ENCODE measurements at places on chromosomes 12 and 14. TPM values are rescaled to one million over a fixed set of nuclear protein-coding genes. Genes with fewer than 3 reads are reported as not detected.

- DNase-seq, result no peak
Measured at GRCh38 chr14:51613416-51613815, 38.3 kb upstream of the FRMD6 start.

- no peak for DNase-seq
Measured at GRCh38 chr14:104321802-104322130, 183.4 kb downstream of the KIF26A start.

DNA sequence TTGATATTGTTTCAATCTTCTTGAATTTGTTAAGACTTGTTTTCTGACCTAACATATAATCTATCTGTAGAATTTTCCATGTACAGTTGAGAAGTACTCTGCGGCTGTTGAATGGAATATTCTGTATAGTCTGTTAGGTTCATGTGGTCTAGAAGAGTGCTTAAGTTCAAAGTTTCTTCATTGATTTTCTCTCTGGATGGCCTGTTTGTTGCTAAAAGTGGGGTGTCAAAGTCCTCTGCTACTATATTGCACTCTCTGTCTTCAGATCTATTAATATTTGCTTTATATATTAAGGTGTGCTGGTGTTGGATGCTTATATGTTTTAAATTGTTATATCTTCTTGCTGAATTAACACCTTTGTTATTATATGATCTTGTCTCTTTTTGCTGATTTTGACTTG is 290.9 kb upstream of the STXBP6 start:
- DNase-seq, result no peak

DNA sequence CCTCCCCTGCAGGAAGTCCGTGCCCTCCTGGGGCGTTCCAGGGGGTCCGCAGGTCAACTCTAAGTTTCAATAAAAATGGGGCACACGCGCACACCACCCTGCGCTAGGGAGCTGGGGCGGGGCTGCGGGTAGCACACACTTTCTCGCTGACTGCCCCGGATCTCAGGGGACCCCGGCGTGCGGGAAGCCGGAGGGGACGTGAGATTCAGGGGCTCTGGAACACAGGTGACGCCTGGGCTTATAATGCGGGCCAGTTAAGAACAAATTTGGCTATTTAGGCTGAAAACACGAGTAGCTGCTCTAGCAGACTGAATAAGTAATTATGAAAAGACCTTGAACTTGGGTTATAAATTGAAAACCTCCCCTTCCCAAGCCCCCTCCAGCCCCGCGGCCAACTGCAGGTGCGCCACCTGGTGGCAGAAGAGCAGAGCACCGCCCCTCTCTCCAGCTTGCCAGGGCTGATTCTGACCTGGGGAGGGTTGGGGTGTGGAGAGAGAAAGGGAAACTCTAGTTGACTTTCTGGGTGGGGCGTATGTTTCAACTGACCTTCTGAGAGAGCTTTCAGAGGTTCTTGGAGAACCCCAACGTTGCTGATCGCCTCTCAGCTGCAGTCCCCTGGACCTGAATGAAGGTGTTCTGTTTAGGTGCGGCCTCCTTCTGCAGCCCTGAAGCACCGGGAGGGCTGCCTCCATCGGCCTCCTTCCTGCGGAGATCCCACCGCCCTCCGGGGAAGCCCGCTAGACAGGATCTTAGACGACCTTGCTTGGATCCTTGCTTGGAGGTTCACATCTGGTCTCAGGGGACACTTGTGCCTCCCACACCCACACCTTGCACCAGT is 118.4 kb upstream of the EVL start:
- DNase-seq, result no peak

DNA sequence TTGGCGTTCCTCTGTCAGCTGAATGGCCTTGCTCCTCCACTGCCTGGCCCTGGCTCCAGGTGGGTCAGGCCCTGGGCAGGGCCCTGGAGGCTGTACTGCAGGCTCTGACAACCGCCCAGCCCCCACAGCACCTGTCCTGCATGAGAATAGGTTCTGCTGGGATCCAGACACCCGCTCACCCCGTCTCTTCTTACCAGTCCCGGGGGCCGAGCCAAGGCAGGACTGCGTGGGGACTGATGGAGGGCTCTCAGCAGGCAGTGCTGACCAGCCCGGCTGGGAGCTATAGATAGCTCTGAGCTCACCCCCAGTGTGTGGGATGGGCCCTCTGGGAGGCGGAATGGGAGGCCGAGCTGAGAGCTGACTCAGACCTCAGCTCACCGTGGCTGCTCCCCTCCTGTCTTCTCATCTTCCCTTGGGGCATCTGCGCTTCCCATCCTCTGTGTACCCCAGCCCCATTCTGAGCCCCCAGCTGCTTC is 39.6 kb downstream of the TEAD4 start:
- DNase-seq, result no peak

- DNase-seq, result no peak
Measured at GRCh38 chr12:101127521-101128219, 82.4 kb downstream of the SLC5A8 start.

GRCh38 chr14:74042296-74042695 is 23.1 kb downstream of the BBOF1 start:
- DNase-seq, result no peak

GRCh38 chr14:90660865-90661570 is 155.2 kb downstream of the TTC7B start:
- no peak for DNase-seq

- no peak for DNase-seq
Measured at GRCh38 chr14:76134231-76134630, 17.5 kb upstream of the GPATCH2L start.

IL22 gene
- total RNA-seq, result 3.4 TPM

DNA sequence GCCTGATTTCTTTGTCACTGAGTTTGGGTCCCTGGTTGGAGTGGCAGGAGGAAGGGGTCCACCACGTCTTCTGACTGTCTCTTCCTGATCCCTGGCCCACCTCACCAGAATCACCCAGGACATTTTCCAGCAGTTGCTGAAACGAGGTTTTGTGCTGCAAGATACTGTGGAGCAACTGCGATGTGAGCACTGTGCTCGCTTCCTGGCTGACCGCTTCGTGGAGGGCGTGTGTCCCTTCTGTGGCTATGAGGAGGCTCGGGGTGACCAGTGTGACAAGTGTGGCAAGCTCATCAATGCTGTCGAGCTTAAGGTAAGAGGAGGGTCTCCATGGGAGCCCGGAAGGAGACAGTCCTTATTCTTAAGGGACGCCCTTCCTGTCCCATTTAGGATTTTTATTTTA is 12.3 kb downstream of the MARS1 start:
- DNase-seq, result no peak

DNA sequence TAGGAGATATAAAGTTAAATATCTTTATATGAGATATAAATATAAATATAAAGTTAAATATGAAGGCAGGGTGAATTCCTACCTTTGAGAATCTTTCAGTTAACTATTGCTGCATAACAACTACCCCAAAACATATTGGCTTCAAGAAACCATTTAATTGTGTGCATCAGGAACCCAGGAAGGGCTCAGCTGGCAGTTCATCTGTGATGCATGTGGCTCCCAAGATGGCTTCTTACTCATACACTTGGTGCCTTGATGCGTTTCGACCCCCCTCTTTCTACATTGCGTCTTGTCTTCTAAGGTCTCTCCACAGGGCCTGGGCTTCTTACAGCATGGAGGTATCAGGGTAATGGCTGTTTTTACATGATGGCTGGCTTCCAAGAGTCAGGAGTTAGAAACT is 253.9 kb upstream of the CRY1 start:
- DNase-seq, result no peak

- no peak for DNase-seq
Measured at GRCh38 chr14:24100197-24100981, 6.3 kb downstream of the PCK2 start.

GRCh38 chr12:113641426-113642030 is 169.9 kb upstream of the LHX5 start:
- DNase-seq, result no peak

GRCh38 chr12:112841906-112842305 is 50.4 kb downstream of the RPH3A start:
- no peak for DNase-seq

DNA sequence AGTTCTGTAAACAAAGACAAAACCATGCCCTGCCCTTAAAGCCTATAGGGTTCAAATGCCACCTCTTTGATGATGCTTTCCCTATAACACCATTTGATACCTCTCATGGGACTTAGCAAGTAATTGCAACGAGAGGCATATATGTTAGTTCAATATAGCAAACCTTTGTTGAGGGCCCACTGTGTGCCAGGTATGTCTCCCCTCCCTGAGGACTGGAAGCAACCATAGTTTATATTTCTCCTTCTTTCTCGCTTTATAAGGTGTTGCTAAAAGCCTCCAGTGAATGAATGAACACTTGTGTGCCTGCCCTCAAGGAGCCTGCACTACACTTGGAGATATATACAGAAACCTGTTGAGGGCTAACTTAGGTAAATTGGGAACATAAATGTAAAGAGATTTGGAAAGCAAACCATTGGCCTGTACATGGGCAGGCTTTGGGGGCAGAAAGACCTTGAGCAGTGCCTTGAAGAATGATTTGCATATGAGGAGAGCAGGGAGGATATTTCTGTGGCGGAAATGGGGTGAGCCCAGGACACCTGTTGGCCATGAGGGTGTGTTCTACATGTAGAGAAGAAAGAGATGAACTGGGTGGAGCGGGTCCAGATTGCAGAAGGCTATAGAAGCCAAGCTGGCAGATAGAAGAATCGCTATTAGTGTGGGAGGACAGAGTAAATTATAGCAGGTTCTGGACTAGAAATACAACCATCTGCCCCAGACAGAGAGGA is 1.8 kb upstream of the CKAP4 start:
- DNase-seq, result no peak

GRCh38 chr12:95731519-95731958 is 59.0 kb downstream of the NTN4 start:
- DNase-seq, result no peak

Measured in natural killer cell treated with Interleukin-12 subunit alpha and Interleukin-12 subunit beta and Interleukin-15 and Interleukin-18, amount 100 ng/mL, for 72 hours (primary cell).